ENCODE measurements at places on chromosomes 2 and 18.
A peak's percentile ranks its signal among the peaks of the same experiment; 100 is the strongest.

DNA sequence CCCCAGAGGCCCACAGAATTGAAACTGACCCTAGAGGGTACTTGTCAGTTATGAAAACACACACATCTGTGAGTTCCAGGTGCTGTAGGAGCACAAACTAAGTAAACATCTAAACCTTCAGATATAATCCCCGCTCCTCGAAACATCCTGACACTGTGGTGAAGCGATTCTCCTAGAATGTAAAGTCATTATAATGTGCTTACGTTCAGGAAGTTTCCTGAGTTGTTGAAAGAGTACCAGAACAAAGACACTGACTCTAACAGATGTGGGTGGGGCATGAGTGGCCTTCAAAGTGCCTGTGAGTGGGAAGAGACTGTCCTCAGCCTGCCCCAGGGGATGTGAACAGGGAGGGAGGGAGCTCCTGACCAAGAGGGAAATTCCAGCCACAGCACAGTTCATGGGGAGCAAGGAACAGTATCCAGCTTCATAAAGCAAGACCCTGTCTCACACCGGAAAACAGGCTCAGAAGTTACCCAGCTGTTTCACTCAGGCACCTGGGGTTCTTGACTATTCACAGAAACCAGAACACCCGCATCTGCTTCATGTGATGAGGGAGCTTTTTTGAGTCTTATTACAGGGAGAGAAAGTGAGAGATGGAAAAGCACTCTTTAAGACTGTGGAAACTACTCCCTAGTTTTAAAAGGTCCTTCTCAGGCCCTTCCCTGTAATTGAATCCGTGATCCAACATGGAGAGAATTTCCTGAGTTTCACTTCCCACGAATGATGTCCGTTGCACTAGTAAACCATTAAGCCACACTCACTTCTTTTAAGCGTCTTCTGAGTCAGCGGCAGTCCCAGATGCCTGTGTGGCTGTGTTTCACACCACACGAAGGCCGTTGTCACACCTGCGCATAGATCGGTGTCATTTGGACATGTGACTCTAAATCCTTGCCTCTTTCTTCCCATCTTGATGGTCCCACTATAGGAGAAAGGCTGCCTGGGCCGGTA is 88.6 kb upstream of the EML6 start:
- DNase-seq = no peak

DNA sequence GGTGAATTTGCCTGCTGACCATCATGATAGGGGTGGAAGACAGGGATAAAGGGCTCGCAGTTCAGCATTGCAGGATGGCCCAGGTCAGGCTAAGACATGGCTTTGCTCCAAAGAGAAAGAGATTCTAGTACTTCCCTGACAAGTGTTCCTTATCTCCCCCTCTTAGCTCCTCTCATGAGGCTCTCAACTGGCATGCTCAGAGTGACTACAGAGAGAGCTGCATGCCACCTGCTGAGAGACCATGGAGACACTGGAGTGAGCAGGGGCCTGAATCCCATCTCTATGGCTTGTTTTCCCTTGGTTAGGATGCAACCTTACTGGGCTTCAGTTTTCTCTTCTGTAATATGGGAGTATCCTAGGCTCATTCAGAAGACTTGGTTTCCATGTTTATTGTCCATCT is 94.3 kb downstream of the ARHGAP15 start:
- DNase-seq = no peak

DNA sequence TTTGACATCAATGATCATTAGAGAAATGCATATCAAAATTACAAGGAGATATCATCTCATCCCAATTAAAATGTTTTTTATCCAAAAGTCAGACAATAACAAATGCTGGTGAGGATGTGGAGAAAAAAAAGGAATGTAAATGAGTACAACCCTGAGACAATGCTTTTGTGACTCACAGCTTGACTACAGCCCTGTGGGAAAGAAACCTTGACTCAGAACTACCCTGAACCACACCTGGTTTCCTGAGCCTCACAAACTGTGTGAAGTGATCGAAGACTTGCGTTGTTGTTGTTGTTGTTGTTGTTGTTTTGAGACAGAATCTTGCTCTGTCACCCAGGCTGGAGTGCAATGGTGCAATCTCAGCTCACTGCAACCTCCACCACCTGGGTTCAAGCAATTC is 266.6 kb upstream of the MYT1L start:
- no peak for DNase-seq

DNA sequence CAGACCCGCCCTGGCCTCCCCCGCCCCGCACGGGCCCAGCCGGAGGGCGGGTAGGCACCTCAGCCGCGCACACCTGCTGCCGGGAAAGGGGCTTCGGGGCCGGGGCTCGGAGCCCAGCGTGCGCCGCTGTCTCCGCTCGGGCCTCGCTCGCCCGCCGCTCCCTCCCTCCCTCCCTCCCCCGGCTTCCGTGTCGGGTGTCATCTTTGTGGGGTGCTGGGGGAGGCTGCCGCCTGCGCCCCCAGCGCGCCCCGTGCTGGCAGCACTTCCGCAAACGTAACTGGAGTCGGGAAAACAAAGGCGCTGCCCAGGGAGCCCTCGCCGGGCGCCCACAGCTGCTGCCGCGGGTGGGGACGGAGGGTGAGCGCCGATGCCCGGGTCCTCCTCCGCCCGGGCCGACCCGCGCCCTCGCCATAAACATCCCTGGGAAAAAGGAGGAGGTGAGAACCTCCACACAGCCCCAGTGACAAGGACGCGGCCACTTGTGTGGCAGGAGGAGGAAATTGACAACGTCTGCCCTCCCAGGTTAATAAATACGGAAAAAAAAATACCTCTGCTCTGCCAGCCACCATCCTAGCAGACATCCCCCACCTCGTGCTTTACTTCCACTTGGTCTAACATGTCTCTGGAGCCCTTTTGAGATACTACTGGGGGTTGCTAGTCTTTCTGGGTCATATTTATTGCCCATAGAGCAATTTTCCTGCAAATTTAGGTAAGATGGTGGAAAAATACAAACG is 550 bp downstream of the MFSD6 start:
- DNase-seq = peak; percentile 27

DNA sequence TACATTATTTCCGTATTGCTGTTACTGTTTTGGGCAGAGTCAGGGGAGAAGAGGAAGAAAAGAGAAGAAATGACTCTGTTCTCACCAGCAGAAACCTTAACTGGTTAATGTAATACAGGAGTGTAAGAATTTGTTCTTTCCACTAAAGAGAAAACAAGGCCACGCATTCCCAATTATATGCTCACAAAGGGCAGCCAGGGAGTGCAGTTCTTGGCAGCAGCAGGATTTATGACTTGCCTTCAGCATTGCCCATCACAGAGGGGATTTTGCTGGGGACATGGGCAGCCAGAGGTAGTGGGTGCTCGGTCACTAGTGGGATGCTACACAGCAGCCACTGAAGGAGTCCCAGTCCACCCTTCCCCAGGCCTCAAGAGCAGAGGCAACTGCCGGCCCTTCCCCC is 18.4 kb downstream of the MREG start:
- no peak for DNase-seq

DNA sequence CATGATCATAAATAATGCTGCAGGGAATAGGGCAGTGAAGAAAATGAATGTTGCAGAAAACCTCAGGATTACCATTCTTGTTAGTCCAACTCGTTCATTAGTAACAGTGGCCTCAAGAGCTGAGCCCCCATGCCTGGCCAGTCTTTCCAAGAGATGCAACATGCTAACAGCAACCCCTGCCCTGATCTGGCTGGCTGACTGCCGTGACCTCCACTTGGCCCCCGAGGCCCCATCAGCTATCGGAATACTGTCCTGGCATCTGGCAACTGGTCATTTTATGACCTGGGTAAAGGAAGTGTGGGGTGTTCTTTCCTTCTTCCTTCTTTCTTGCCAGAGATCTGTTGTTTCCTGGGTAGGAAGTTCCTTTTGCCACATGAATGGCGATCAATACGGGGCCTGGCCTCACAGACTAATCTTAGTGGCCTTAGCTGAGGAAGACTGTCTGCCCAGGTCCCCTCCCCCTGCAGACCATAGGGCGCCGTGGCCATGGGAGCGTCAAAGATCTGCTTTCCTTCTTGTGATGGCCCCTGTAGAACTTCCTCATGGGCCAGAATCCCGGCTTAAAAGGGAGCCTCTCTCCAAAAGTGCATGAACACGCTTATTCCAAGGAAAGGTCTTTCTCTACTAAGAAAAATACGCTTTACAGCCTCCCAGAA is 10.6 kb upstream of the TRABD2A start:
- DNase-seq = no peak

GRCh38 chr2:126029316-126029715 is 626.6 kb upstream of the GYPC start:
- no peak for DNase-seq

GRCh38 chr2:127084611-127085316 is 22.2 kb downstream of the BIN1 start:
- no peak for DNase-seq

GRCh38 chr2:39359453-39360038 is 77.5 kb downstream of the MAP4K3 start:
- DNase-seq = no peak
